ENCODE measurements at places on chromosomes 5 and 9. TPM values are rescaled to one million over a fixed set of nuclear protein-coding genes. Genes with fewer than 3 reads are reported as not detected.

PSMD5 gene
- 18.1 TPM for total RNA-seq

PLPPR1 gene
- total RNA-seq: not detected

CD72 gene
- total RNA-seq: 0.30 TPM

GEMIN5 gene
- 8.1 TPM for total RNA-seq

OGN gene
- total RNA-seq: 2.1 TPM

PRKAA1 gene
- 96.5 TPM for total RNA-seq
